ENCODE measurements at places on chromosomes 16 and 17. TPM values are rescaled to one million over a fixed set of nuclear protein-coding genes. Genes with fewer than 3 reads are reported as not detected.

Gene CHCT1
- total RNA-seq = not detected

Gene PERCC1
- 2.3 TPM for total RNA-seq

Gene NEK8
- 12.8 TPM for total RNA-seq

Gene SLC38A8
- total RNA-seq = not detected

Gene IRX5
- not detected for total RNA-seq

Gene KRT12
- not detected for total RNA-seq

Gene CACNG3
- not detected for total RNA-seq

Gene GNG13
- not detected for total RNA-seq

Gene CD68
- 4.4 TPM for total RNA-seq

GRCh38 chr17:77280304-77281121 lies 139.7 kb downstream of the SEC14L1 start:
- no peak for DNase-seq

- DNase-seq = no peak
Measured at GRCh38 chr17:31530391-31530985, 139.0 kb downstream of the RAB11FIP4 start.

GRCh38 chr16:49411121-49411970 lies 37.7 kb downstream of the C16orf78 start:
- no peak for DNase-seq

DNA sequence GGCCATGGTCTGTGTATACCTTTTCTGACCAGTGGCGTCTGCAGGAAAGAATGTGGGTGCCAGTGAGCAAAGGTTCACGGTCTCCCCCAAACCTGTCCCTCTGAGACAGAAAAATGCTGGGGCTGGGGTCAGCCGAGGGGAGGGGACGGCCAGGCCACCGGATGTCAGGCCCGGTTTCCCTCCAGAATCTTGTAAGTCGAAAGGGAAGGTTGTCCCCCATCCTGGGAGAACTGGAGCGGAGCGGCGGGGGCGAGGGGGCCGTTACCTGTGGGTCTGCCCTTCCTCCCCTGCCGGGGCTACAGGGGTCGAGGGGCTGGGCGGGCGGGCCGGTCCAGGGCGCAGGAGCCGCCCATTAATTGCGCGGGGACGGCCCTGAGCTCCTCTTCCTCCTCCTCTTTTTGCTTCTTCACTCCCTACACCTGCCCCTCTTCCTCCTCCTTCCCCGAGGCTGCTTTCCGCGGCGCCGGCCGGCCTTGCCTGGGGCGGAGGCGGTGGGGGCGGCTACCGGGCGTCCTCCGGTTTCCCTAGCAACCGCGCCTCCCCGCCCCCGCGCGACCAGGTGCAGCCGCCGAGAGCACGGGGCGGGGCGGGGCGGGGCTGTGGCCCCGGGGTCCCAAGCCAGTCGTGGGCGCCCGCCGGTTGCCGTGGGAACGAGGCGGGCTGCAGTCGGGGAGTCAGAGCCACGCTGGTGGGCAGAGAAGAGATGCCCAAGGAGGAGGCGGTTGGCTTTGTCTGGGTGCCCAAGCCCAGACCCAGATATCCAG lies at the start of gene MARCHF10:
Gene MARCHF10, minus strand, starts transcription at position 503 of the 764 bp plus-strand sequence. CDS start 6,579 bp downstream, outside the sequence.
- peak; percentile 23 for DNase-seq

DNA sequence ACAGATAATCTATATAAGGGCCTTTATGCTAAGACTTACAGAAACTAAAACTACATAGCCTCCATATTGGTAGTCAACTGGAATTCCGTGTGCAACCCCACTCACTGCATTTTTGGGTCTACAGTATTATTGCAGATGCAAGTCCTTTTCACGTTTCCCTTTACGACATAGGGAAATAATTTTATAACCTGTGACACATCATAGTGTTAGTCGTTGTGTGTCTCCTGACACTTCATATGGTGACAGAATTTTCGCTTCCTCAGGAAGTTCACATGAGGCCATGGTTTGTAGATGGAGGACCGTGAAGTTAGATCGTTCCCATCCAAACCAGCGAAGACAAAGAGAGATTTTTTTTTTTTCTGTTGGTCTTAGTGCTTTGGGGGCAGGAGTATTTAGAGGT lies 15.7 kb upstream of the MRC2 start:
- no peak for DNase-seq

- no peak for DNase-seq
Measured at GRCh38 chr17:45091778-45092425, 30.8 kb downstream of the NMT1 start.

DNA sequence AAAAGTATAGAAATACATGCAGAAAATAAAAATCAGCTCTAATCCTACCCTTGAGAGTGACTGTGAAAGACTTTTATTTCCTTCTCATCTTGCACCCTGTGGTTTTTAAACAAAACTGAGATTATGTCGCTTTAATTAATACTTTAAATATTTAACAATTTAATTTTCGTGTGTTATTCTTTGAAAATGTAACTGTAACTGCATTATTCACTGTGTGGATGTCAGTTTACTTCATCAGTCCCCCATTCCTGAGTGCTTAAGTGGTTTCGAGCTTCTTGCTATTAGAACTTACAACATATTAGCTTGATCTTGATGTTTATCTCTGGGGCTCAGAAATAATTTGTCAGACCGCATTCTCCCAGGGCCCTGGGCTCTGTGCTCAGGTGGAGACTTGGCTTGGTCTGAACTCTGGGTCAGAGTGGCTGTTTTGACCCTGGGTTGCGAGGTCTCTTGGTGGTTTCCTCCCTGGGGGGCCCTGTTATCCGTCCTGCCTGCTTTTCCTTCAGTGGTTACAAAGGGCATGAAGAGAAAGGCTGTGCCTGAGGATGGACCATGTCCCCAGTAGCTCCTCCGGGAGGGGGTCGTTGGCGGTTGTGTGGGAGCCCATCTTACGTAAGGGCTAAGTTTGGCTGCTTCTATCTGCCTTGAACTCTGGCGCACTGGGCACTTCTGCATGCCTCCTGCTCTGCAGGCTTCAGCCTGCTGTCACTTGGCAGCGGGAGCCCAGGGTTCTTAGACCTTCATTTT lies 25.7 kb downstream of the AKAP1 start:
- no peak for DNase-seq

DNA sequence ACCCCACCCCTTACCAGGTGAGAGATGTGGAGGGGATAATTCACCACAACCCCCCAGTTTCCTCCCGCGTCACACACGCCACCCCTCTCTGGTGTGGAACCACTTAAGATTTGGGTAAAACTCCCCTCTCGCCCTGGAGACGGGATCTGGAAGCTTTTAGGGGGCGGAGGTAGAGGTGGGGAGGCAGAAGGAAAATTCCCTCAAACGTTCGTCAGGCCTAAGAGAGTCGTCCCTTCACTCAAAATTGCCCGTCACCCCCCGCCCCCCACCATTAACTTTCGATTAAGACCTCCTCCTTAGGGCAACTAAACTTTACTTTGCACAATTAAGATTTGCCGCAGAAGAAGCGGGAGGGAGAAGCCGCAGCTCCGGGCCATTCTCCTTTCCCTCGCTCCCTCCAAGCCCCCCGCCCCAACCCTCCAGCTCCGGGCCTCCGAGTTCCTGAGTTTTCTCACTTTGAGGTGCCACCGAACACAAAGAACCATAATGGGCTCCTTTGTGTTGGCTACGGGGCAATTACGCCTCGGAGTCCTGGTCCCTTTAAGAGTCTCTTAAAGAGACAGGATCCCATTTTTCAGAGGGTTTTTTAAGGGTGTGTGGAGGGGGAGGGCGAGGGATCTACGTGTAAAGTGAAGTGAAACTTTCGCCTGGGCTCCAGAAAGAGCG lies 985 bp upstream of the FZD2 start:
- DNase-seq = peak; percentile 20

GRCh38 chr16:61547626-61548025 lies 488.6 kb downstream of the CDH8 start:
- no peak for DNase-seq

DNA sequence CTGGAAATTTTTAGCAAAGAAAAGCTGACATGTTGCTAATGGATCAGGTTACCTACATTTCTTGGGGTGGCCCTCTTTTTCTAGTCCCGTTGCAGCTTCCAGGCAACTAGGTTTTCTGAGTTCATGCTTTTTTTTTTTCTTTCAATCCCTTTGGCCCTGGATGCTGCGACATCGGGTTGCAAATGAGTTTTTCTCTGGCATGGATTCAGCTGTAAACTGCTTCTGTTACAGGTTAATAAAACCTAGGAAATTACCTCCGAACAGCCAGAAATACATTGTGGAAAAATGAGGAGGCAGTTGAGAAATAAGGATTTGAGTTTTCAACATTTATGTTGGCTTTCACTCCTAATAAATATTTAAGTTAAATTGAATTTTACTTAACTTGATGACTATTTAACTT lies 149.8 kb upstream of the MAF start:
- DNase-seq = no peak

DNA sequence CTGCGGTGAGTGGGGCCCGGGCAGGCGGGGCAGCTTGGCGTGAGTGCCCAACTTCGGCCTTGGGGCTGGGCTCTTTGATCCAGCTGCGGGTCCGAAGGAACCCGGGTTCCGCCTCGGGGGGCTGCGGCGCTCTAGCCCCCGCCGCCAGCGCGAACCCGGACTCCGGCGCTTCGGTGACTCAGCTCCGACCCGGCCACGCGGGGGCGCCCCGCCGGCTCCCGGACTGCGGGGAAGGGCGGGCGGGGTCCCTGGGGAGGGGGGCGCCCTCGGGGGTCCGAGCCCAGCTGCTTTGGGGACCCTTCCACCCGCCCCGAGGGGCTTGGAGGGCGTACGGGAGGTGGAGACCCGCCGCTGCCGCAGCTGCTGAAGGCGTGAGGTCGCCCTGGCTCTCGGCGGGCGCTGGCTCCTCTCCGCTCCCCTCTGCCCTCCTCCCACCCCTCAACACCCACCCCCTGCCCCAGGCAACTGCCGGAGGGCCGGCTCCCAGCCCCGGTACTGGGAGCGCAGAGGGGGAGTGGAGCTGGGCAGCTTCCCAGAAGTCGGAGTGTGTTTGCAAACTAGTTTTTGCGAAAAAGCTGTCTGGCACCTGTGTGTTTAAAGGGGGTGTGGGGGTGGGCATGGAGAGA lies 516 bp downstream of the CPNE2 start:
- DNase-seq = peak; percentile 52

DNA sequence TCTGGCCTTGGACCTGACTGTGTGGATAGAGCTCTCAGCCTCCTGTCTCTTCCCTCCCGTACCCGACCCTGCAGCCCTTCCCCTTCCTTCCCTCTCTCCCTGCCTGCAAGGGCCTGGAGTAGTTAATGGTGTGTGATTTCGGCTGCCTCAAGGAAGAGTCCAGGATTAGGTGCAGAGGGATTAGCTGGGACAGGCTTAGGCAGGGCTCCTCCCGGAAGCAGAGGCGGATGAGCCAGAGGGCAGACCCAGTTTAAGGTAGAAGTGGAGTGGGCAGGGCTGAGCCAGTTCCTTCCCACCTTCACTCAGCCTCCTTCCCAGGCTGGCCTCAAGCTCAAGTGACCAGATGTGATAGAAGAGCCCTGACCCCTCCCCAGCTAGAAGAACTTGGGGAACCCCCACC lies 16.8 kb downstream of the GUCY2D start:
- no peak for DNase-seq

DNA sequence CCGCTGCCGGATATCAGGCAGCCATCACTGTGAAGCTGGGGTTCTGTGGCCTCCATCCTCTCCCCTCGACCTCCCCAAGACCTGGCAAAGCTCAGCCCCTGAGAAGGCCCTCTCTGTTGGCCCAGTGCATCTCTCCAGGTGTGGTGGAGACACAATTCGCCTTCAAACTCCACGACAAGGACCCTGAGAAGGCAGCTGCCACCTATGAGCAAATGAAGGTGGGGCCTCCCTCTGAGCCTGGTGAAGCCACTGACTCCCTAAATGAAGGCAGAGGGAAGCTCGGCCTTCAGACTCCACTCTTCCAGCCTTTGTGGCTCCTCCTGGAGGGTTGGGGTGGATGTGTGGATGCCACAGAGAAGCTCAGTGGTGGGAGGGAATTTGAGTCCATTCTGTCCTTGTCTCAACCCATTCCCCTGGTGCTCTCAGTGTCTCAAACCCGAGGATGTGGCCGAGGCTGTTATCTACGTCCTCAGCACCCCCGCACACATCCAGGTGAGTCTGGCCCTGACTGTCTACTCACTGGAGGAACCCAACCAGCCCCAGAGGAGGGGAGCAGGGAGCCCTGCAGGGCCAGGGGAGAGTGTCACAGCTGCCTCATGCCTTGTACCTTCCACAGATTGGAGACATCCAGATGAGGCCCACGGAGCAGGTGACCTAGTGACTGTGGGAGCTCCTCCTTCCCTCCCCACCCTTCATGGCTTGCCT lies 1.7 kb upstream of the MRM1 start:
- no peak for DNase-seq

- no peak for DNase-seq
Measured at GRCh38 chr16:68242926-68243858, 2.0 kb upstream of the PLA2G15 start.

All from naive thymus-derived CD8-positive, alpha-beta T cell (primary cell).